B cell (primary cell): ENCODE measurements at places on chromosomes 3 and 15. TPM values are rescaled to one million over a fixed set of nuclear protein-coding genes. Genes with fewer than 3 reads are reported as not detected.
A peak's percentile ranks its signal among the peaks of the same experiment; 100 is the strongest.

DNA sequence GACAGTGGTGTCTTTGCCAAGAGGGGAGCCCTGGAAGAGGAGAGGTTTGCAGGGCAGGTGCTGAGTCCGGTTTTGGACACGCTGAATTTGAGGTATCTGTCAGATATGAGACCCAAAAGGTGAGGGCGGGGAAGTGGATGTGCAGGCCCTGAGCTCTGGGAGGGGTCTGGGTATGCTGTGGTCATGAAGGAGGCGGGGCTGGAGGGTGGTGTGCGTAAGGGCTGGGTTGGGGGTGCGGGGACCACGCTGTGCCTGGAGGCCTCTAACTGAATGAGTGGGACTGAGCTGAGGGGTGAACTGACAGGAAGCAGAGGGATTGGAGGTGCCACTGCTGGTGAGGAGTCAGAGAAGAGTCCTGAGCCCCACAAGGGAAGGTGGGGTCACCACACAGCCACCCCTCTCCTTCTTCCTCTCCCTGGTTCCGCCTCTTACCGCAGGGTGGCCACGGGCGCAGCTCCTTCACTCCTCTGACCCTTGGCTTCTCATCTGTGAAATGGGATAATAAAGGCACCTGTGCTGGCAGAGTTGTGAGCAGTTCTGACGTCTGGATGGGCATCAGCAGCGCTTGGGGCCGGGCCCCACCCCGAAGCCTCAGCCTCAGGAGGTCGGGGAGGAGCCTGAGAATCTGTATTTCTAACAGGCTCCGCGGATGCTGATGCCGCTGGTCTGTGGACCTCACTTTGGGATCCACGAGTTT lies 28.8 kb downstream of the PSTPIP1 start:
- DNase-seq: no peak

Gene ADGRG7
- not detected in 2 replicates for total RNA-seq

- DNase-seq: no peak
Observed at GRCh38 chr15:101496198-101496986, 6.9 kb upstream of the PCSK6 start.

Gene ZPLD1
- total RNA-seq: not detected in 2 replicates

DNA sequence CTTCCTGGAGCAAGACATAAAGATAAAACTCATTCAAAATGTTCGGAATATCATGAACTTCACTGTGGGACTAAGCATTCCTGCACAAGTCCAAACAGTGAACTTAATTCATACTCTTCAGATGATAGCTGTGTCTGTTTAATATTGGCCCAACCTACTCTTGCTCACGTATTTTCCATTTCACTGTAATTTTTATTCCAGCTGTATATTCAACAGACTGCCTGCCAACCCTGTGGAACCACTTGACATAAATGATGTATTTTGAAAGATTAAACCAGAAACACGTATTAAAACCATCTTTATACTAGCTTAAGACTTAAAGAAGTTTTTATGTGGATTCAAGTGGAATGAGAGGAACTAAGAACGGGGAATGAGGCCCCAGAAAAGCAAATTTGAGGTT lies 172.5 kb downstream of the TMEM108 start:
- no peak for DNase-seq

DNA sequence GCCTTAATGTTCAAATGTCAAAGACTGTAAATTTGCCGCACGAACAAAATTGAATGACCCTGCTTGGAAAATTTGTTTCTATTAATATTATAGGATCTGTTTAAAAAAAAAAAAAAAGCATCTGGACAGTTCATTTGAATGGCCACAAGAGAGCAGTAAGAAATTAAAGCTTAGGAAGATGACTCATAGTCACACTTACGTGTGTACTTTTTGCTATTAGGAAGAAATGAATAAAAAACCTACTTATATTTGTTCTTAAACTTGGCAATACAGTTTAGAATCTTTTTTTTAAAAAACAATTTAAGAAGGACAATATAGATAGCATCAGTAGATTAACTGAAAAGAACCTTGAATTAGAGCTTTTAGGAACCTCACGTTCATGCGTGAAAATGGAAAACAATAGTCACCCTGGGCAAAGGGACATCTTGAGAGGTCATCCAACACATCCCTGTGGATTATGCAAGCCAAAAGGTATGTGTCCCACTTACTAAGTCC lies 621.8 kb downstream of the MECOM start:
- DNase-seq: no peak

Gene PPCDC
- total RNA-seq: 14.8 and 15.1 TPM in 2 replicates

DNA sequence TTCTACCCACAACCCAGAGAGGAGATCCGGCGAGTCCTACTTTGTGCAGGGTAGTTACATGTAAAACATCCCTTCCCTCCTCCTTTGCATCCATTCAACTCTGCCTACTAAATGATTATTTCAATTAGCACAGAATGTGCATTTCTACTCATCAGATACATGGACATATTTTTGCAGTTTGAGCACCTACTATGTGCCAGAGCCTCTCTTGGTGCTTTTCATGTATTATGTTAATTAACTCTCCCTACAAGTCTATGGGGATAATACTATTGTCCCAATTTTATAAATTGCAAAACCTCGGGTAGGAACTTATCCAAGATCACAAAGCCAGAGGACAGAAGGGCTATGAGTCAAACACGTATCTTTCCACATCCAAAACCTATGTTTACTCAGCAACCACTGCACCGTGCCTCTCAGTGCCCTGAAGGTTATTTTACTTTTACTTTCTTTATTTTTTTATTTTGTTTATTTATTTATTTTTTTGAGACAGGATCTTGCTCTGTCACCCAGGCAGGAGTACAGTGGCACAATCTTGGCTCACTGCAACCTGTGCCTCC lies 432.8 kb downstream of the MAGI1 start:
- no peak for DNase-seq

Gene ZBTB20
- total RNA-seq: 123 and 148 TPM in 2 replicates

Gene WDR72
- not detected in 2 replicates for total RNA-seq

- DNase-seq: peak; percentile 69
Observed at GRCh38 chr3:188956839-188957489, 214.8 kb upstream of the TPRG1 start.

Gene SAMD7
- 0.12 TPM in 1 of 2 replicates, not detected in the other for total RNA-seq

- no peak for DNase-seq
Observed at GRCh38 chr3:107242579-107242978, 134.7 kb upstream of the CCDC54 start.

GRCh38 chr3:64384561-64384960 lies 159.3 kb upstream of the PRICKLE2 start:
- no peak for DNase-seq

Gene GOLGA8Q
- 2.3 and 2.5 TPM in 2 replicates for total RNA-seq

DNA sequence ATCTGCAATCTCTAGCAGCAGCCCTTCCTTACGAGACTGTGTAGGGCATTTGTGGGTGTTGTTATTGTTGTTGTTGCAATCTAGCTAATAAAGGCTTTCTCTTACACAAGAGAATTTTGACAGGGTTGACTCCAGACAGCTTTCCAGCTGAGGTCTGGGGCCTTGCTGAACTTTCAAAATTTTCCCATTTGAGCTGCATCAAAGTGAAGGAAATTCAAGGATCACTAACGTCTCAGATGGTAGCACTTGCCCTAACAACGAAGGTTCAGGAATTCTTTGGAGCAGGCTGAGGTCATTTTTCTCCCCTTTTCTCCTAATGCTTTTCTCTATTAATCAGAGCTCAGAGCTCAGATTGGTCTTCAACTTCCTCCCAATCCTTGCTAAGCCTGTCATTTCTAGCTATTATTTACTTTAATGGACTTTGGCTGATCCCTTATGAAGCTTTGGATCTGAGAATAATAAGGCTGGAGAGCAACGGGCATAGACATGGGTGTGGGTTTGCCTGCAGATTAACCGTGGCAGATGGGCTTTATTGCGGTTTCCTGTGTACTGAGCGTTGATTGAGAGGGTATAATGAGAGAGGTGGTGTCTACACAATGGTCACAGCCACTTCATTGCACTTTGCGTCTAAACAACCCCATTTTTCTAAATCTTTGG lies 614.0 kb upstream of the AGTR1 start:
- DNase-seq: no peak

Gene COL6A5
- not detected in 2 replicates for total RNA-seq
